ENCODE measurements at places on chromosomes 3 and 15.
A peak's percentile ranks its signal among the peaks of the same experiment; 100 is the strongest.

GRCh38 chr3:180911876-180912303, 580 bp upstream of the FXR1 start:
- H3K36me3 ChIP-seq = peaks cover 20% of the 10 kb centered on the region
- H3K27ac ChIP-seq = peak overlapping the region; percentile 98
- H3K4me1 ChIP-seq = peaks cover 50% of the 10 kb centered on the region
- H3K4me3 ChIP-seq = peak overlapping the region; percentile 93
- no peaks in the 10 kb centered on the region for H3K27me3 ChIP-seq
- DNase-seq = no peak

DNA sequence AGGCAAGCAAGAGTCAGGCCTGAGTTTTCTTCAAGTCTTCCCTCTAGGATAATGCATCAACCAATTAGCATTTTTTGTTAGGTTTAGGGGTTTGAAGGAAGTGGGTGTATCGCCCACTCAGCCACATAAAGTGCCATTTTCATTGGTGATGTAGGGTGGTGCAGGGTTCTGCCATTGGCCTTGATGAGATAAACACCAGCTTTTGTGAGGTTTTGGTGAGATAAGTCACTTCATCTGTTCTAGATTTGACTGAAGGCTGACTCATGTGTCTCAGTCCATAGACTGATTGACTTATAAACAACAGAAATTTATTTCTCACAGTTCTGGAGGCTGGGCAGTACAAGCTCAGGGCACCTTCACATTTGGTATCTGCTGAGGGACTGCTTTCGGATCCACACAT, 84.5 kb upstream of the C3orf80 start:
- H3K36me3 ChIP-seq = no peaks in the 10 kb centered on the region
- peaks cover 5% of the 10 kb centered on the region for H3K4me1 ChIP-seq
- peak; percentile 24 for DNase-seq
- peaks cover 6% of the 10 kb centered on the region for H3K27me3 ChIP-seq
- H3K4me3 ChIP-seq = no peak overlapping the region

DNA sequence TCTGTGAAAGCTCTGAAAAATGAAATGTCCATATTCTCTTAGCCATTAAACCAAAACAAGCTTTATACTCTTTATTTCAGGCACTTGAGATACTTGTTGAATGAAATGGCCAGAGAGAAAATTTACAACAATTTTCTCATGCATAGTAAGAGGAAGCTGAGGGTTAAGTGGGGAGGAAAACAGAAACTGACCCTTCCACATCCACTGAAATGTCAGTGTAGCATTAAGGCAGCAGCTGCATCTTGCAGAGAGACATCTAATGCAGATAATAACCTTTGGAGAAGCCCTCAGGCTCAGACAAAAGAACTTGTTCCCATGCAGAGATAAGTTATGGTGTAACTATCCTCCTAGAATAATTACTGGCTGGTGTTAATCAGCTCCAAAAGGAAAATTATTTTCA, 34.0 kb downstream of the ZDHHC23 start:
- H3K27ac ChIP-seq = no peak overlapping the region
- DNase-seq = no peak
- H3K4me1 ChIP-seq = no peaks in the 10 kb centered on the region
- peaks cover 22% of the 10 kb centered on the region for H3K36me3 ChIP-seq

DNA sequence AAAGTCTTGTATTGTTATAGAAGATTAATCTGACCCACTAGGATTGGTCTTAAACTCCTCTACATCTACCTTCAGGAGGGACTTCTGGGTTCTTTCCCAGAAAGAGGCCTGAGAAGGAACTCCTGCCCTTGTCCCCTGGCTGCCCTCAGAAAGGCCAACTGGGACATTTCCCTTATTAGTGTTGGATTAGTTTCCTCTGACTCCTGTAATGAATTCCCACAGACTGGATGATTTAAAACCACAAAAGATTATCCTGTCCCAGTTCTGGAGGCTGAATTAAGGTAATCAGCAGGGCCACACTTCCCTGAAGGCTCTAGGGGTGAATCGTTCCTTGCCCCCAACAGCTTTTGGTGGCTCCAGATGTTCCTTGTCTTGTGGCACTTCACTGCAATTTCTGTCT, 102.8 kb upstream of the NMNAT3 start:
- peaks cover 8% of the 10 kb centered on the region for H3K27me3 ChIP-seq
- H3K27ac ChIP-seq = no peak overlapping the region
- no peak for DNase-seq
- H3K4me1 ChIP-seq = no peaks in the 10 kb centered on the region
- H3K36me3 ChIP-seq = no peaks in the 10 kb centered on the region

GRCh38 chr3:121574449-121574848, 6.7 kb downstream of the ARGFX start:
- DNase-seq = no peak
- H3K27ac ChIP-seq = no peak overlapping the region
- peaks cover 2% of the 10 kb centered on the region for H3K27me3 ChIP-seq
- no peaks in the 10 kb centered on the region for H3K36me3 ChIP-seq

Measured in activated naive CD4-positive, alpha-beta T cell treated with anti-CD3 and anti-CD28 coated beads for 36 hours (primary cell).